ENCODE measurements at places on chromosomes 13 and 19.
A peak's percentile ranks its signal among the peaks of the same experiment; 100 is the strongest.

DNA sequence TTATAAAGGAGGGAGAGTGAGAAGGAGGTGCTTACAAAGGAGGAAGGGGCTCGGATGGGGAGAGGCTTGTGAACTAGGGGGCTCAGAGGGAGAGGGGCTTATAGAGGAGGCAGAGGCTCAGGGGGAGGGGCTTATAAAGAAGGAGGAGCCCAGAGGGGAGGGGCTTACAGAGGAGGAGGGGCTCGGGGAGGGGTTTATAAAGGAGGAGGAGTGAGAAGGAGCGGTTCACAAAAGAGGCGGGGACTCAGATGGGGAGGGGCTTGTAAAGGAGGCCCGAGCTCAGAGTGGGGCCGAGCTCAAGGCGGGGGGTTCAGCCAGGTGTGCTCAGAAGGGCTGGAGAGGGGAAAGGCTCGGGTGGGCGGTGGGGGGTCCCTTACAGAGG, 500 bp downstream of the SMIM24 start:
- peak; percentile 41 for DNase-seq

DNA sequence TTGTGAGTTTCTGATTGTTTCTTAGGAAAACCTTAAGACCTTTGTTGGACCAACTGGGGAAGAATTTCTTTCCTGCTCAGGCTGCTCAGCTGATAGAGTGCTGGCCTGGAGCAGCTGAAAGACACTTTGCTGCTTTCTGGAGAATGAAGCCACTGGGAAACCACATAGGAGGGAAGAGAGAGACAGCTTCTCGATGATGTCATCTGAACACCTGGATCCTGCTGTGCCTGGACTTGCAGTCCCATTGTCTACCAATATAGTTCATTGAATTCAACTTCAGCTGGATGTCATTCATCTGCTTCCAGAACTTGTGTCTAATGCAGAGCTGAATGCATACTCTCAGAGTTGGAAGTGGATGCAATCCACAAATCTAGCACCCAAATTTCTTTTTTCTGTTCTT, 34.3 kb upstream of the TSHZ3 start:
- DNase-seq, result no peak

GRCh38 chr13:23411220-23411619, 22.3 kb downstream of the SACS start:
- DNase-seq, result no peak

- DNase-seq, result peak; percentile 53
Observed at GRCh38 chr13:108269601-108270328, at the start of gene TNFSF13B. TNFSF13B (plus strand) TSS chr13:108269718; CDS start chr13:108269896, 178 bp downstream.

GRCh38 chr19:2309734-2310362, 1.9 kb upstream of the LINGO3 start:
- no peak for DNase-seq

DNA sequence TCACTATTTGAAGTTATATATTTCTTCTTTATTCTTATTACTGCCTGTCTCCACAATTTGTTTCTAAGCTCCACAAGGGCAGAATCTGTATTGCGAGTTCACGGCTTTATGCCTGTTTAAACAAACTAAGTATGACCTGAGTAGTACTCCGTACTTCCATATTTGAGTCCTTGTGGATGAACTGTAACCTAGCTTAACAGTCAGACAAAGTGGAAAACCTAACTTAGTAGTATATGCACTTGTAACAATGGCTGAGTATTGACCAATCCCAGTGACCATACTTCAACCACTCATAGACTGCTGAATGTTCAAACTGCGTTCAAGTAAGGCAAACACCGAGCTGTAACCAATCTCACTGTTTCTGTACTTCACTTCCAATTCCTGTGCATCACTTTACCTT, 292.7 kb downstream of the PCDH9 start:
- no peak for DNase-seq

GRCh38 chr13:99686157-99686572, 184.9 kb downstream of the TM9SF2 start:
- no peak for DNase-seq

- no peak for DNase-seq
Observed at GRCh38 chr19:5407356-5407755, 47.9 kb upstream of the ZNRF4 start.

DNA sequence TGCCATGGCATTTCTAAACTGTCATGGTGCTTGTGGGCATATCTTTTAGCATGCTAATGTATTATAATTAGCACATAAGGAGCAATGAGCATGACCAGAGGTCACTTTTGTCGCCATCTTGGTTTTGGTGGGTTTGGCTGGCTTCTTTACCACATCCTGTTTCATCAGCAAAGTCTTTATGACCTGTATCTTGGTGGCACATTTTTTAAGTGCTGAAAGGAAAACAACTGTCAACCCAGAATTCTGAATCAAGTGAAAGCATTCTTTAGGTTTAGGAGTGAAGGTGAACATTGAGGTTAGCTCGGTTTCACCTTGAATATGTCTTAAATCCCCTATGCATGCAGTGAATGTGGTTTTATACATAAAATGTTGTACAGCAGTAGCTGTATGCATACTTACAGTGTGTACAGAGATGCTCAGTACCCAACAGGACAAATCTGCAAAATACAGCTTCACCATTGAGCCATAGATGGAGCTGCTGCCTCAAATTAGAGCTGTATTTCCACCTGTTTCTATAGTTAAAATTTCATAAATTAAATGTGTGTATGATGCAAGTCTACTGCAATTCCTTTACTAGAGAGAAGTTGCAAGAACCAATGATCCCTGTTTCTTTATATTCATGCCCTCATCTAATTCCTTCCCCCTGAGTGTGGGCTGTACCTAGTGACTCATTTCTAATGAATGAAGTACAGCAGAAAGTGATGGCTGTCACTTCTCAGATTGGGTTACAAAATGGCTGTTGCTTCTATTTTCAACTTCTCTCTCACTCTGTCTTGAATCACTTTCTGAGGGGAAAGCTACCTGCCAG, 25.2 kb upstream of the IGSF23 start:
- DNase-seq, result no peak

DNA sequence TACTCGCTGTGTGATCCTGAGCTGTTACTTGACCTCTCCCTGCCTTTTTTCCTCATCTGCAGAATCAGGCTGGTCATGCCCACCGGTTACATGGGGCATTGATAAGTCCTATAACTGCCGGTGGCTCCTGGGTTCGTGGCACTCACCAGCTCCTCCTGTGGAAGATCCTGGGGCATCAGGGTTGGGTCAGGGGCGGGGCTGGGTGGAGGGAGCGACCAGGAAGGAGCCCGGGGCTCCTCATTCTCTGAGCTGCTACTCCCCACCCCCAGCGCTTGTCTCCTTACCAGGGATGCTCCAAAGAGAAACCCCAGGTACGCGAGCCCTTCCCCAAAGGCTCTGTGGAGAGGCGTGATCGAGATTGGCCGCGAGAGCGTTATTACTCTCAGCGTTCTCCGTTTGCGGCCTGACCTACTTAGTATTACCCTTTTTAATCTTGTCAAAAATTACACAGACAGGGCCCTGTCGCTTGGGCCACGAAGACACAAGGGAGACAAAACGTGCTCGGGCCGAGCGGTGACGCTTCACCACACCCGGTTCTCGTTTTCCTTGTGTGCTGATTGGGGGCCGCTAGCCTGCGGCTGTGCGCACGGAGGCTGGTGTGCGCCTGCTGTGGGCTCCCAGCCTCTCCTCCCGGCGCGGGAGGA, 10.7 kb downstream of the HDGFL2 start:
- no peak for DNase-seq

GRCh38 chr13:80973721-80974120, 632.8 kb upstream of the SPRY2 start:
- DNase-seq, result no peak

DNA sequence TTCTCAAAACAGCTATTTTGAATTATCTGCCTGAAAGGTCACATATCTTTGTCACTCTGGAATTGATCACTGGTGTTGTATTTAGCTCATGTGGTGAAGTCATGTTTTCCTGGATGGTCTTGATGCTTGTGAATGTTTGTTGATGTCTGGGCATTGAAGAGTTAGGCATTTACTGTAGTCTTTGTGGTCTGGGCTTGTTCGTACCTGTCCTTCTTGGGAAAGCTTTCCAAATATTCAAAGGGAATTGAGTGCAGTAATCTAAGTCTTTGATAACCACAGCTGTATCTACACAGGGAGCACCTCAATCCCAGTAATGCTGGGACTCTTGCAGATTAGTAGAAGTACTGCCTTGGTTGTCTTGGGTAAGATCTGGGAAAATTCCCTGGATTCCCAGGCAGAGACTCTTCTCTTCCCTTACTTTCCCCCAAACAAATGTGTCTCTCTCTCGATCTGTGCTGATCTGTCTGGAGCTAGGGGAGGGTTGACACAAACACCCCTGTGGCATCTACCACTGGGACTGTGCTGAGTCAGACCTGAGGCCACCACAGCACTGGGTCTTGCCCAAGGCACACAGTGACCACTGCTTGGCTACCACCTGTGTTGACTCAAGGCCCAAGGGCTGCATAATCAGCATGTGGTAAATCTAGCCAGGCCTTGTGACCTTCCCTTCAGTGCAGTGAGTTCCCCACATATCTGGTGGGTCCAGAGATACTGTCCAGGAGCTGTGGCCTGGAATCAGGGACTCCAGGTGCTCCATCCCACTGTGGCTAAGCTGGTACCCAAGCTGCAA, 5.5 kb upstream of the CYP4F3 start:
- DNase-seq, result no peak

DNA sequence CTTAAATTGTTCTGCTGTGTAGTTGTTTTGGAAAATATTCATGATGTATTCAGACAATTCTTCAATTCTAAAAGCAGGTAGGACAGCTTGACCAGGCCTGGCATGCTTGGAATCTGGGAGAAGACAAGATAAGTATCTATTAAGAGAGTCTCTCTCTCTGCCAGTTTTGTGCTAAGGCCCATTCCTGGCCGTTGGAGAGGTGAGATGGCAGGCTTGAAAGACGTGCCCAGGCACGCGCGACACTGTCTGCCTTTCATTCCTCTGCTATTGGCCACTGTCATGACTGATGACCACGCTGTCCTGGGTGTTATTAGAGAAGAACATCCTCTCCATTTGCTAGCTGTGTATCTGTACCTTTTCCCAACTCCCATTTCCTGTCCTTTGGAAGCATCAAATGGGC, 90.3 kb downstream of the LHFPL6 start:
- no peak for DNase-seq

GRCh38 chr13:30446126-30446500, 19.6 kb downstream of the HMGB1 start:
- DNase-seq, result no peak

GRCh38 chr13:106362707-106363106, 172.8 kb downstream of the EFNB2 start:
- no peak for DNase-seq

GRCh38 chr19:49664171-49665035, 1.3 kb downstream of the IRF3 start:
- peak; percentile 91 for DNase-seq

- DNase-seq, result no peak
Observed at GRCh38 chr13:38980750-38981078, 9.9 kb downstream of the STOML3 start.

DNA sequence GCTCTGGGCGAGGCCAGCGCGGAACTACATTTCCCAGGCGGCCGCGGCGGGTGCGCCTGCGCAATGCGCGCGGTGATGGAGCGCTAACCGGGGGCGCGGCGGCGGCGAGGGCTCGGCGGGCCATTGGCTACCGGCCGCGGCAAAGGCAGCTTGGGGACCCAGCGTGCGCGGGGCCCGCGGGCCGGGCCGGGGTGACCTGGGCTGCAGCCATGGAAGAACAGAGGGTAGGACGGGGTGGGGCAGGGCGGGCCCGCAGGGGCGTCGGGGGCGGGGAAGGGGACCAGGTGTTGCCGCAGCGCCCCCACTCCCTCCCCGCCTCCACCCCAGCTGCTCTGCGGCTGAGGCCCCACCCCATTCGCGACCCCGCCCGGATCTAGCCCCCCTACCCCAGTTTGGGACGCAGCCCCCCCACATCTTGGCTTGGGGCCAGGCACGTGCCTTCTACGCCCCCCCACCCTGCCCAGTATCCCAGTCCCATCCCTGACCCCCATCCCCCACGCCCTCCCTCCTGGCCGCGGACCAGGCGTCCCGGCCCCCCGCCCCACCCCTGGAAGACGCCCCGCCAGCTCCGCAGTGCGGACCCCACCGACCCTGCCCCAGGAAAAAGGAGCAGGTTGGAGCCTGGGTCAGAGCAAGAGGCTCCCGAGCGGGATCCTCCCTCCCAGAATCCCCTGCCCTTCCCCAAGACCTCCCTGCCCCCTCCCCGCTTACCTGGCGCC, at the start of gene FSD1:
Gene FSD1 (plus strand): TSS at position 61 of the 719 bp plus-strand sequence. CDS start 149 bp downstream, at position 210.
- DNase-seq, result peak; percentile 60

GRCh38 chr13:43911871-43912270, 32.2 kb downstream of the LACC1 start:
- DNase-seq, result no peak

DNA sequence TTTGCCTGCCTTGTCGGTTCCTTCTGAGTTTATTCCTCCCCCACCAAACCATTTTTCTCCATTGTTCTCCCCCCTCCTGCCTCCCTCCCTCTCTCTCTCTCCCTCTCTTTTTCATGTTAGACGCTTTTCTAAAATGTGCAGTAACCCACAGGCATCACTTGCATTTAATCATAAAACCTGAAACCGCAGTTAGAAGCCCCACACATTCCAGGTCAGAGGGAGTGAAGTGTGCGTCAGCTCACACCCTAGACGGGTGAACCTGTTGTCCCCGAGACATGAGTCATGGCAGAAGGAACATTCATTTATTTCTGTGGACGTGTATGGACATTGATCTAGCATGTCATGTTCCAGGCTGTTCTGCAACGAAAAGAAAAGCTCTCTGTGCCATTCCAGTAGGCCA, 19.9 kb downstream of the ONECUT3 start:
- DNase-seq, result no peak

- no peak for DNase-seq
Observed at GRCh38 chr13:29020314-29020713, 200.2 kb downstream of the MTUS2 start.

DNA sequence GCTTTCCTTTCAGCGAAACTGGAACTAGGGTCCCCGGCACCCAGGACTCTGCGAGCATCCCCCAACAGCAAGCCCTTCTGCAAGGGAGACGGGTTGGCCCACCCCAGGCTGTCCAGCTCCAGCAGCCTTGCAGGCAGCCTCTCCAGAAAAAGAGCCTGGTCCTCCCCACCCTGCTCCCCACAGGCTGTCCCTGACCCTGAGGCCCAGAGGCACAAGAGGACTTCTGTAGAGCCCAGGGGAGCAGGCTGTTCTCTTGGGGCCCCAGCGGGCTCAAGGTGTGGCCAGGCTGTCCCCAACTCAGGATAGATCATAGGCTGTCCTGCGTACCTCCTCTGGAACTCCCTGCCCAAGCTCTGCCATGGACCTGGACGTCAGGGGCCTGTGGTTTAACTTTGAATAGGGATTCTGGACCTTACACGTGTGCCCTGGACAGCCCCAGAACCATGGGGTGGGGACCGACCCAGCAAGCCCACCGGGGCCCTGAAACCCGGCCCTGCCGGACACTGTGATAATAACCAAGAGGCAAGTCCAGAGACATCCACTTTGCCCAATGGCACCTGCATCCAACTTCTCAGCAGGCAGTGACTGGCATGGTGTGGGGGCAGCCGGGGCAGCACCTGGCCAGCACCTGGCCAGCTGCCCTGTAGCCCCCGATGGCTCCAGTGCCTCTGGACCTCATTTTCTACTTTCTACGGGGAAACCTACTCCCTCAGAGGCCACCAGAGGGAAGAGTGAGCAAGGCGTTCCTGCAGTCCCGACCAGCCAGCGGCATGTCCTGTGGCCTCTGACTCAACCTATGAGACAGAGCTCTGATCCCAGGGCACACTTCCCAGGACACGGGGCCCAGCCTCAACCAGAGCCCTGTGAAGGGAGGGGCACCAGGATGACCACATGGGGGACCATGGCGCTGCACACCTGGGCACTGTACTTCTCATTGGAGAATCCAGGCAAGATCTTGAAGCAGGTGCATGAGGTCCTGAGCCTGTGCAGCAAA, 50.9 kb upstream of the TPM4 start:
- no peak for DNase-seq

GRCh38 chr19:29448046-29448445, 77.7 kb upstream of the VSTM2B start:
- DNase-seq, result no peak

- DNase-seq, result no peak
Observed at GRCh38 chr19:32363632-32364031, 18.2 kb downstream of the ZNF507 start.
